ENCODE measurements at places on chromosomes 13 and 19. TPM values are rescaled to one million over a fixed set of nuclear protein-coding genes. Genes with fewer than 3 reads are reported as not detected.

SMAD9 gene
- total RNA-seq: 11.1 TPM

APOC4 gene
- not detected for total RNA-seq

DNA sequence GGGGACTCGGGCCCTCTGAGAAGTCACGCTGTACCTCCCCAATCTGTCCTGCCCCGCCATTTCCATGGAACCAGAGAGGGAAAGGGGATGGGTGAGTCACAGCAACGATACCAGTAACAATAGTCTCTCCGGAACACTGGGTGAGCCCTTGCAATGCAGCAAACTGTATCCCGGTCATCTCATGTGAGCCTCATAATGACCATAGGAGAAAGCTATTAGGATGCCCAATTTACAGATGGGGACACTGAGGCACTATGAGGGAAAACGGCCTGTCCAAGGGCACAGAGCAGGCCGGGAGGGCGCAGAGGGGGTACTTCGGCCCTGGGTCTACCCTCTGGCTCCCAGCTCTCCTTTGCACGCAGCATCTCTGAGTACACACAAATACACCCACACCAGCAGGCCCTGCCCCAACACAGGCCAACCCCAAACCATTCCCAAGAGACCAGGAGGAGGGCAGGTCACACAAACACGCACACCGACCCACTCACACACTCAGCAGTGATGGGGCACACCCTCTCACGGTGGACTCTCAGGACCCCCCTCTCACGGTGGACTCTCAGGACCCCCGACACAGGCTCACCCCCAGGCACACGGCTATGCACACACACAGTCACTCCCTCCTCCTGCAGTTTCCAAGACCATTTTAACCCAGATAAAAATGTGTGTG lies 18.2 kb downstream of the LRRC4B start:
- peak; percentile 32 for DNase-seq

SBK2 gene
- total RNA-seq: not detected

POSTN gene
- total RNA-seq: 114 TPM

PRRG2 gene
- total RNA-seq: 6.1 TPM
